H9 (cell line): ENCODE measurements at places on chromosomes 2 and 18.

DNA sequence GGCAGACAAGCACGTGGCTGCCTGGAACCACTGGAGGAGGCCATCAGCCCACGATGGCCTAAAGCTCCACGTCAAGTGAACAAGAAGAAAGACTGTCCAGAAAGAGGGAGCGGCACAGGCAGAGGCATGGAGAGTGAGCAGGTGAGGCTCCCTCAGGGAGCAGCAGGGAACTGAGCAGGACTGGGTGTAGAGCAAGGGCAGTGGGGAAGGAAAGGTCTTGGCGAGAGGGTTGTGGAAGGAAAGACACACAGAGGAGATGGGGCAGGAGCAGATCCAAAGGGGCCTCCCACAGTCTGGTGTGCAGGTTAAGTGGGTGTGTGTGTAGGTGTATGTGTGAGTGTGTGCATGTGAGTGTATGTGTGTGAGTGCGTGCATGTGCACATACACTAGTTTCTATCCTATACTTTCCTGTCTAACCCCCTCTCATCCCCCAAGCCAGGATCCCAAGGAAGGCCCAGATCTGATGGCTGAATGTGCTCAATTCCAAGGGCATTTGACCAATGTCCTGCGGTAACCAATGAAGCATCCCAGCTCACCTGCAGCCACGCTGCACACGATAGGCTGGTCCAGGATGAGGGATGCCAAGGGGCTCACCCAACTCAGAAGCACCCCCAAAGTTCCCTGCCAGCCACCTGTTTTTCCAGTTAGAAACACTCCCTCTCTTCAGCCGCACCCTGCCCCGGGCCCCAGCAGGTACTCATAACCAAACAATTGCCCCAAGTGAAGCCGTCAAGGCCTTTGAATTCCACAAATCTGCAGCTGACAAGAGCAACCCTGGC, 262.5 kb upstream of the RAB6C start:
- DNase-seq = no peak

- DNase-seq = no peak
Observed at GRCh38 chr2:71685073-71685848, 231.9 kb downstream of the DYSF start.

DNA sequence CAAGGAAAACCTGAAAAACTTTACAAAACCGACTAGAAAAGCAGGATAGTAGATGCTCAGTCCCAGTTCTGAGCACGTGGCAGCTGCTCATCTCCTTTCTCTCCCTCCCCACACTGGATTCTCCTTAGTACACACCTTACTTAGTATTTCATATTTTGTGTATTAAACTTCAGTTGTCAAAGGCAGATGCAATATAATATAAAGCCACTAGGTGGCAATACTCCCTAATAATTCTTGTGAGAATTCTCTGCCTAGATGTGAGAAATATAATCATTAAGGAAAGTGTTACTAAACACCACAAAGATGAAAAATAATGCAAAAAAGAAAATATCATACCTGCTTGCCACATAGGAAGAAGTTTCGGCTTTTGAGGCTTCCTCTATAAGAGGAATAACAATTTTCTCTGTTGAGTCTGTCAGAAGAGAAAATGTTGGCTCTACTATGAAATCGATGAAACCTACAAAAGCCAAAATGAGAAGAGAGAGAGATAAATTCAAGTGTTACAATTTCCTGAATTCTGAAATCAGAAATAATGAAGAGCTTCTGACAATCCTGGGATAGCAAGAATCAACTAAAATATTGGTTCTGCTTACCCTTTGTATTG, 200.6 kb downstream of the PPP1R1C start:
- no peak for DNase-seq

DNA sequence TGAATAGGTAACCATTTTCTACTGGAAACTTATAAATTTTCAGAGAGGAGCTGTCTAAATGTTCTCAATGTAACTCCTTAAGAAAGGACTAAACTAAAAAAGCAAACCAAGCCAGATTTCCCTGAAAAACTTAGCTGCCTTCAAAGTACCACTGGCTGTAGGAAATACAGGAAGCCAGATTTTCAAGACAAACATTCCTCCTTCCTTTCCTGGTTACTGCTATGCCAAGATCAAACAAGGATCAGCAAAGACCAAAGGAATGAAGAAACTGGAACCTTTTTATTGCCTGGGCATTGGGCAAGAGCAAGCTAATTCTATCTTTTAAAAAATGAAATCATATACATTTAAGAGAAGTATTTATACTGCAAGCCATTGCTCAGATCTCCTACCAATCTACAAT, 212.7 kb downstream of the DYM start:
- DNase-seq = no peak
